ENCODE measurements at places on chromosomes 3 and 15. TPM values are rescaled to one million over a fixed set of nuclear protein-coding genes. Genes with fewer than 3 reads are reported as not detected.
A peak's percentile ranks its signal among the peaks of the same experiment; 100 is the strongest.

THSD4 gene
- 11.8 TPM for total RNA-seq

P2RY14 gene
- not detected for total RNA-seq

CHRNA7 gene
- 2.0 TPM for total RNA-seq

CAMK2N2 gene
- 10.5 TPM for total RNA-seq

TMOD2 gene
- total RNA-seq, result 2.2 TPM

DNA sequence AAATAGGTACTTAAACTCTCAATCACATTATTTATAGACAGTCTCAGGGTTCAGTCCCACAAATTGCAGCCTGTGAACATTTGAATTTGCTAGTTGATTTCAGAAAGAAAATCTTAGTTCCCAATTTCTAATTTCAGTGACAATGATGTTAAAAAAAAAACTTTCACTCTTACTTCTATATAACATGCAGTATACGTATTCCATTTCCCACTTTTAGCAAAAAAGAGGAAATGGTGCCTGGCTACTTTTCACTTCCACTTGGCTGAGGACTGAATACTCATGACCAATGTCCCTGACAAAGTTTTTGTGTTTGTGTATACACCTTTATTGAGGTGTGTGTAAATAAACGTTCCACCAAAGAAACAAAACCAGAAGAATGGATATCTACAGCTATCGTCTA is 32.1 kb upstream of the XCR1 start:
- DNase-seq, result no peak

CHST13 gene
- total RNA-seq, result not detected

DNA sequence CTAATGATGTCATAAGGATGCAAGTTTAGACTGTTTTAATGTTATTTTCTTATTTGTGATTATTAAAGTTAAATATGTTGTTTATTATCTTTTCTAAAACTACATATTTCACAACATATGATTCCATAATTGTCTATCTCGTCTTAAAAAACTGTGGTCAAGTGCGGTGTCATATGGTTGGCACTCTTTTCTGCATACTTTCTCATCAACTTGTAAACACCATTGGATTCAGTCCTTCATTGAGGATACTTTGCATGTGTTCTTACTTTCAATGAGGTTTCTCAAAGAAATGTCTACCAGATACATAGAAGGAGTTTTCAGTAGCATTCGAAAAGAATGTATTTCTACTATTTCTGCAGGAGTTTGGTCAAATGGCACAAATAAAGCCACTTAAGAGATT is 22.0 kb upstream of the ALPK3 start:
- DNase-seq, result no peak

TMC3 gene
- not detected for total RNA-seq

GRCh38 chr3:127139601-127140500 is 53.1 kb upstream of the PRR23E start:
- DNase-seq, result no peak

DNA sequence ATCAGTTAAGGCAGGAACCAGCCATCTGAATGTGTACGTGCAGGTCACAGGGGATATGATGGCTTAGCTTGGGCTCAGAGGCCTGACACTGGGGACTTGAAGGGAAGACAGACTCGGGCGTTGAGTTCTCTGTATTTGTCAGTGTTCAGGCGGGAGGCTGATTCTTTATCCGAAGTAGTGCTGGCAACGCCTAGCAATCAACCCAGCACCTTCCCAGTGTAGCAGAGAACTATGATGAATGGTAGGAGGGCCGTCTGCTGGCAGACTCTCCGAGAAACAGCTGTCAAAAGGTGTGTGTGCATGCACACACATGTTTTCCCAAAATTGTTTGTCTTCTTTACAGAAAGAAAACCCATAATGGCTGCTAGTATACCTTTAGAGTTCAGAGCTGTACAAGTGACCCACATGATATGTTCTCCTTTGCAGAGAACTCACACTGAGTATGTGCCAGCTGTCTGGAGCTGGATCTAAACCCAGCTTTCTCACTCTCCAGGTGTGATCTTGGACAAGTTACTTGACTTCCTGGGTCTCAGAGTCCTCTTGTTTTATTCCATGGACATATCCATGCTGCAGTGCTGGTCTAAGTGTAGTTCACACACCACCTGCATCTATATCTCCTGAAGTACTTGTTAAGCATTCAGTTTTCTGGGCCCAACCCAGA is 74.5 kb upstream of the LARS2 start:
- DNase-seq, result no peak

SLC9C1 gene
- not detected for total RNA-seq

ZDHHC23 gene
- total RNA-seq, result 3.9 TPM

NR1I2 gene
- 0.03 TPM for total RNA-seq

GRCh38 chr15:41640985-41641384 is 19.2 kb upstream of the MGA start:
- DNase-seq, result no peak

DNA sequence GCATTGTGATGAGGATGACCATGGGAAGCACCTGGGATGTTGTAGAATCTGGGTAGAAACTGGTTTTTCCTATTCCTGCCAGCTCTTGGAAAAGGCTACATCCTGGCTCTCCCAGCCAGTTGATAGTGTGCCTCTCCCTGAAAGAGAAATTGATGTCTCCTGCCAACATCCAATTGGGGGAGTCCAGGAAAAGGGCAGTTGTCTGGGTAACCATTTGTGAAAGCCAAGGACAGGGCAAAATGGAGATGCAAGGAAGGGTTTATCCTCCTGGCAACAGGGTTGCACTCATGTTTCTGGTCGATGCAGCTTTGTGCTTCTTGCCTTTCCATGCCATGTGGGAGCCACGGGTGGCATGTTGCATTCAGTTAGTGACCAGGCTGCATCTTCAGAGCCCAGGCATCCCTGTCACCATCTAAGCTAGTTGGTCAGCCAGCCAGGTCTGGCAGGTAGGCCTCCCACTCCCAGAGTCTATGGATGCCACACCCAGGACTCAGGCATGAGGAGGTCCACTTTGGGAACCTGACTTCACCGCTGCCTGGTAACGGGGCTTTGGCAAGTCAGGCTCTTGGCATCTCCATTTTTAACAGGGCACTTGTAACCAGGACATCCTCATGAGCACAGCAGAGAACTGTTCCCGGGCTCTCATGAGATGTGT is 153.5 kb downstream of the DNAJB8 start:
- no peak for DNase-seq

DNA sequence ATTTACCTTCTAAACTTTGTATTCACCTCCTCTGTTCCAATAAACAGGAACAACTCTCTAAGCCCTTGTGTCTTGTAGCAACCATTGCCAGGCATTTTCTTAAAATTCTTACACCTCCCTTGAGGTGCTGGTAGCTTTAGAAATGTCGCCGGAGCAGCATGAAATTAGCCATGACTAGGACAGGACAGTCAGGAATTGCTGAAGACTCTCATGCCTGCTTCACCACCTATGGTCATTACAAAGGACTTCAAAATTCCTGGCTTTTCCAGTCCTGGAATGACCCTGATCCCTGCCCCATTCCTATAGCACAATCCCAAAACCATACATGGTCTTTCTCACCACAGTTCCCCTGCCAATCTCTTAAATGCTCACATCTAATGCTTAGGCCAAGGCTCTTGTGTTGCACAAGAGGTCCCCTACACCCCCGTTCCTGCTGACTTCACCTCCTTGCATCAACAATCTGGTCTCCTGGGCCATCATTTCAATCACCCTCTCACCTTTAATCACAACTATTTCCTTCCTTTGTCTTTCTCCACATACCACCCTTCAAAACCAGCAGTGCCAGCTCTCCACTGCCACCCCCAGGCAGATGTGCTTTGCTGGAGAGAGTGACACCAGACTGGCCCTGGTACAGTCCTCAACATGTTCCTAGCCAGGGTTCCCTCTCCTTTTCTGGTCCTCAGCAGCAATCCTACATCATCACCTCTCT is 113.2 kb upstream of the TJP1 start:
- DNase-seq, result no peak

DNA sequence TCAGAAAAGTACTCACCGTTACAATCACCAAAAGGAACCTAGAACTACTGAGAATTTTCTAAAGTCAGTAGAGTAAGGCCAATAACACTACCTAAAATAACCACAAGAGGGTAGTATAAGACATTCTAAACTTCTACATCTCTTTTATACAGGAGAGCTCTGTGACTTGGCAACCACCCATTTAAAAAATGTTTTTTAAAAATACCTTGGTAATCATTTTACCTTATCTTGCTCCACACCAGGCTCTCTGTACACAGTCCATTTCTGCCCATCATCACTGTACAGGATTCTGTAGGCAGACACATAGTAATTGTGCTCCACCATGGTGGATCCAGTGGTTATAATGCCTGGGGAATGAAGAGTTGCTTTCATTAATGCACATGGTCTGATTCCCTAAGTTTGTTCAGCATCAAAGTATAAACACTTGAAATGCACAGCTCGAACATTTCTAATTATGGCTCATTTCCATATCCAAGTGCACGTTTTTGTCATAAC is 54.5 kb downstream of the ST3GAL6 start:
- DNase-seq, result peak; percentile 61

DNA sequence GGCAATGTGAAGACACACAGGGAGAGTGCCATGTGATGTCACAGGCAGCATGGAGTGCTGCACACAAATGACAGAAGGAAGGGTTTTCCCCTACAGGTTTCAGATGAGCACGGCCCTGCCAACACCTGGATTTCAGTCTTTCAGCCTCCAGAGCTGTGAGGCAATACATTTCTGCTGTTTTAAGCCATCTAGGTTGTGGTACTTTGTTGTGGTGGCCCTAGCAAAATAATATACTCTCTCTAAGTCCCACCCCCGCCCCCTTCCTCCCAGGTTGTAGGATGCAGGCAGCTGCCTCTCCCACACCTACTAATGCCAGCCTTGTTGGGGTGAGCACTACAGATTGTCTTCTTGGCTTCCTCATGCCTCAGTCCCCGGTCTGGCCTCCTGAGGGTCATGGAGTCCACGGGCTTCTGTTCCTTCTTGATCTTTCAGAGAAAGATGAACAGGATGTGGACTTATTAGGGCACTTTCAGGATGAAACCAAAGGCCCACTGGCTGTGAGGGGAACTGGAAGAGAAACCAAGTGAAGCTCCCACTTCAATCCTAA is 180.0 kb downstream of the CD47 start:
- DNase-seq, result no peak

GRCh38 chr3:25820816-25821486 is 31.1 kb downstream of the OXSM start:
- no peak for DNase-seq

EBLN2 gene
- total RNA-seq, result 1.6 TPM

All from HT1080 (cell line).